ENCODE measurements at places on chromosomes 5 and 9.
A peak's percentile ranks its signal among the peaks of the same experiment; 100 is the strongest.

DNA sequence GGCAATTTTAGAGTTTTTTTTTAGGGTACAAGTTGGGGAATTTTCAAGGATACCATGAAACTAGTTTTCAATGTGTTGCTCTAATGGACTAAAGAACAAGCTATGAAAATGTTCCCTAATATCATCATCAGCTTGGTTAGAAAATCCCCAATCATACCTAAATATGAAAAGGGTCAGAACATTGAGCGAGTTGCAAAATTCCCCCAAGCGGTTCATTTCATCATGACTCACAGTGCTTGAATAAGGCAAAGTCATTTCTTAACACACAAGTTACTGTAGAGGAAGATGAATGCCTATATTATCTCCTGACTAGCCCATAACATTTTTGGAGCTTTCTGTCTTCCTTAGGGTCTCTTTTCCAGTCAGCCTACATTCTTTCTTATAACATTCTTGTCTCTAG lies 62.7 kb downstream of the ST8SIA4 start:
- no peak for DNase-seq

DNA sequence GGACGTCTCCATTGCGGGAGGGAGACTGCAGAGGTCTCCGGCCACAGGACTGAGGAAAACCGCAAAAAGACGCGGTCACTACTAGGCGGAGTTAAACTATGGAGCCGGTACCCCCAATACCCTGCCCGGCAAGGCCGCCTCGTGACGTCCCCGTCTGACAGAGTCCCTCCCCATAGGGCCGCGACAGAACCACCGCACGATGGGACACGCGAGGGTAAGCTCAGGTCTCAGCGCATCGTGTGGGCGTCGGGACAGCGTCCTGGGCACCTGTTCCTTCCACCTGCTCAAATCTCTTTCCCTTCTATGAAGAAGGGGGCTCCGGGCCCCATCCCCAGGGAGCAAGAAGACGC lies 35.2 kb upstream of the GLDC start:
- no peak for DNase-seq

GRCh38 chr9:130172858-130173665 lies 858 bp downstream of the NCS1 start:
- DNase-seq = peak; percentile 56

- DNase-seq = no peak
Measured at GRCh38 chr5:93019896-93020295, 561.1 kb downstream of the NR2F1-AS1 start.

GRCh38 chr9:110255463-110256379 lies 586 bp downstream of the TXN start:
- DNase-seq = peak; percentile 63

DNA sequence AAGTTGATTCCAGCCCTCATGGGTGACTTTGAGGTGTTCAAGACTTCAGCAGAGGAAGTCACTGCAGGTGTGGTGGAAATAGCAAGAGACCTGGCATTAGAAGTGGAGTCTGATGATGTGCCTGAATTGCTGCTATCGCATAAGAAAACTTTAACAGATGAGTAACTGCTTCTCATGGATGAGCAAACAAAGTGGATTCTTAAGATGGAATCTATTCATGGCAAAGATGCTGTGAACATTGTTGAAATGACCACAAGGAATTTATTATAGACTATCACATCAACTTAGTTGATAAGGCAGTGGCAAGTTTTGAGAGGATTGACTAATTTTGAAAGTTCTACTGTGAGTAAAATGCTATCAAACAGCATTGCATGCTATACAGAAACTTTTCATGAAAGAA lies 17.1 kb upstream of the POU4F3 start:
- no peak for DNase-seq

DNA sequence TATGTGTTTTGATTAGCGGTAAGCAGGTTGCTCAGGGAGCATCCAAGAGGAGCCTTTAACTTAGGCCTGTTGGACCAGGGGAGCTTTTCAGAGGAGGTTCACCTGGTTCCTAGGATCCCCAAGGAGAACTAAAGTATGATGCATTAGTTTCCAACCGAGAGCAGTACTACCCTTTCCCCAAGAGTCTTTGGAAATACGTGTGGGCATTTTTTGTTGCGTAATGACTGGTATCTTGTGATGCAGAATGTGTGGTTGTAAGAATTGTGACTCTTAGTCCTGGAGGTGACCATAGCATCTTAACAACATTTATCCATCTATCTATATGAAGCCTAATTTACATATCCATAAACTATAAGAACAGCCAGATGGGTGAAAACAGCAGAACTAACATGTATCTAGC lies 11.0 kb downstream of the CFAP95 start:
- DNase-seq = no peak

GRCh38 chr9:136372561-136373299 lies 739 bp downstream of the CARD9 start:
- peak; percentile 75 for DNase-seq

DNA sequence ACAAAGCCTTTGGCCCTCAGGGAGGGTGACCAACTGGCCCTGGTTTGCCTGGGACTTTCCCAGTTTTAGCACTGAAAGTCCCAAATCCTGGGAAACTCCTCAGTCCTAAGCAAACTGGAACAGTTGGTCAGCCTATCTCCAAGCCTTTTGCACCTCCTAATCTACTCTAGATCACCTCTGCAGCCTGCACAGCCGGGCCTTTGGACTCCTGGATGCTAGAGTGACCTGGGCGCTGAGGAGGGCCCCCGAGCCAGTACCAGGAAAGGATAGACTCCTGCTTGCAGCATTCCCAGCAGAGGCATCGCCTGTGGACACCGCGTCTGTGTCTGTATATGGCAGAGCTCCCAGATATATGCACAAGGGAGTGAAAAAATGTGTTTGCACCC lies 15.1 kb downstream of the IRF1 start:
- DNase-seq = no peak

GRCh38 chr5:3140117-3140516 lies 388.6 kb upstream of the IRX2 start:
- DNase-seq = no peak

DNA sequence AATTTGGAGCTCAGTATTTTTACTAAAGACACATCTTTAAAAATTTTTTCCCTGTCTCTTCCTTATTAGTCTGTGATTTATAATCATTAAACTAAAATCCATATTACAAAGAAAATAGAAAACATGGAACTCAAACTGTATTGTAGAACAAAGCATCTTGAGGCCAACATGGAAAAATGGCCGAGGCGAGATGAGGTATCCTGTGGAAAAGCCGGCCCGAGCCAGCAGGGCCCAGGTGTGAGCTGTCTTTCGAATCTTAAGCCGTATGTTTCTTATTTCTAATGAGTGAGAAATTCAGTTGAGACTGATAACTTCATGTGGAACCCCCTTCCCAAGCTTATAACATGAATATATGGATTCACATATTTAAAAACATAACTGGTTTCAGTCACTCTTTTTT lies 170.4 kb upstream of the OTULINL start:
- DNase-seq = no peak

DNA sequence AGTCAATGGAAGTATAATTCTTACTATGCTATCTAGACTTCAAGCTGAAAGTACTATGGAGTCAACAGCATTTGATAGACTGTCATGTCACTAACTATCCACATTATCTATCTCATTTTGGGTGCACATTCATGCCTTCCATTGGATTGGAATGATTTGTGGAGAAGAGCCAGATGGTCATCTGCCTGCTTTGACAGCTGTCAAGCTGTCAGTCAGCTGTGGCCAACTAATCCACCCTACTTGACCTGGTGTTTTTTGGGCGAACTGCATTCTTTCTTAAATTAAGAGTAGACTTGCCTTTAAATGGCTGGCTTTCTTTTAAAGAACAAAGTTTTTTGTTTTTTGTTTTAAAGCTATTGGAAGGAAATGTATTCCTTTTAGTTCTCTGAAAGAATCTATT lies 151.5 kb downstream of the DCP2 start:
- no peak for DNase-seq

DNA sequence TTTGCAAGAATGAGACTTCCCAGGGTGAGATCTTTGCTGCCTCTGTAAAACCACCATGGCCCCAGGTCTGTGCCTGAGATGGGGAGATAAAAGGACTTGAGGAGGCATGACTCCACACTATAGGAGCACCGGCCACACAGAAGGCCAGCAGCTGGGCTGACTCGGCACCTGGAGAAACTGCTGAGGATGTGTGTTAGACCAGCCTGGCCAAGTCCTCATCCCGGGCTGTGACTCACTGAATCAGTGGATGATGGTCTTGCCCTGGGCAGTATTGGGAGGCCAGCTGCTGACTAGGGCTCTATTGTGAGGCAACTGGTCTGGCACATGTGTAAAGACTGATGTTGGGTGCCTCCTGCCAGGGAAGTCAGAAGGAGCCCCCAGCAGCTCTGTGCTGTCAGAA lies 286.2 kb downstream of the ACTL7B start:
- no peak for DNase-seq

GRCh38 chr5:58135571-58136335 lies 324.1 kb downstream of the PLK2 start:
- no peak for DNase-seq

DNA sequence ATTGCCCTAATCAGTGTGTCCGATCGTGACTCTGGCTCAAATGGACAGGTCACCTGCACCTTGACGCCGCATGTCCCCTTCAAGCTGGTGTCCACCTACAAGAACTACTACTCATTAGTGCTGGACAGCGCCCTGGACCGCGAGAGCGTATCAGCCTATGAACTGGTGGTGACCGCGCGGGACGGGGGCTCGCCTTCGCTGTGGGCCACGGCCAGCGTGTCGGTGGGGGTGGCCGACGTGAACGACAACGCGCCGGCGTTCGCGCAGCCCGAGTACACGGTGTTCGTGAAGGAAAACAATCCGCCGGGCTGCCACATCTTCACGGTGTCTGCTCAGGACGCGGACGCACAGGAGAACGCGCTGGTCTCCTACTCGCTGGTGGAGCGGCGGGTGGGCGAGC lies 1.4 kb downstream of the PCDHA13 start:
- no peak for DNase-seq

DNA sequence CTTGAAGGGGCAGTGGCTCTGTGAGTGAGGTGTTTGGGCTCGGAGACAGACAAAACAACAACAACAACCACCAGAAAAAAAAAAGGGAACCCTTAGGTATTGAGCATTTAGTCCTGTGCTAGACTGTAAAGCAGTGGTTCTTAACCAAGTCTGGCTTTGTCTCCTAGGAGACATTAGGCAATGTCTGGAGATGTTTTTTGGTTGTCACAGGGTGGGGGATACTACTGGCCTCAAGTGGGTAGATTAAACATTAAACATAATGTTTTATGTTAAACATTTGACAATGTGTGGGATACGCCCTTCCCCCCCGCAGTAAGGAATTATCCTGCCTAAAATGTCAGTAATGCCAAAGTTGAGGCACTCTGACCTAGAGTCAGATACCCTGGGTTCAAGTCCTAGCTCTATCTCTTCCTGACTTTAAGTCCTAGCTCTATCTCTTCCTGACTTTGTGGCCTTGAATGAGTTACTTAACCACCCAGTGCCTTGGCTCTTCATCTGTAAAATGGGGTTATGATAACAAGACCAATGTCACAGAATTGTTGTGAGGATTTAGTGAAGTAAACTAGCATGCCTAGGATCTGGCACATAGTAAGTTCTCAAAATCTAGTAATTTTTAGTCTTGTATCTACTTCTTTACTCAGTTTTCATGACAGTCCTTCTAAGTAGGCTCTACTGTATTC lies 1.8 kb downstream of the TRIM32 start:
- DNase-seq = no peak

DNA sequence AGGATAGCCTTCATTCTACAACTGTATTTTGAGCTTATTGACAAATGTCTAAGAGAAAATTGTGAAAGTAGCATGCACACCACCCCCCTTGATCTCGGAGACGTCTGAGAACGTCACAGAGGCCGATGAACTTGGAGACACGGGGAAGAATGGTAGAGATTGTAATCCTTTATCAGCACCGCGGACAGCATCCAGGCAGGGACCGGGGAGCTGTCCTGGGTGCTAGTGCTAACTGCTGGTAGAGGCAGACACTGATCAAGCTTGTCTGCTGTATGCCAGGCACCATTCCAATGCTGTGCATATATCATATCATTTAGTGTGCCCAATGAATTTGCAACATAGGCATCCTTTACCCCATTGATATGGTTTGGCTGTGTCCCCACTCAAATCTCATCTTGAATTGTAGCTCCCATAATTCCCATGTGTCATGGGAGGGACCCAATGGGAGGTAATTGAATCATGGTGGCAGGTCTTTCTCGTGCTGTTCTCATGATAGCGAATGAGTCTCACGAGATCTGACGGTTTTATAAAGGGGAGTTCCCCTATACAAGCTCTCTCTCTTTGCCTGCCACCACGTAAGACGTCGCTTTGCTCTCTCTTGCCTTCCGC lies 98.8 kb downstream of the LHX2 start:
- peak; percentile 82 for DNase-seq

DNA sequence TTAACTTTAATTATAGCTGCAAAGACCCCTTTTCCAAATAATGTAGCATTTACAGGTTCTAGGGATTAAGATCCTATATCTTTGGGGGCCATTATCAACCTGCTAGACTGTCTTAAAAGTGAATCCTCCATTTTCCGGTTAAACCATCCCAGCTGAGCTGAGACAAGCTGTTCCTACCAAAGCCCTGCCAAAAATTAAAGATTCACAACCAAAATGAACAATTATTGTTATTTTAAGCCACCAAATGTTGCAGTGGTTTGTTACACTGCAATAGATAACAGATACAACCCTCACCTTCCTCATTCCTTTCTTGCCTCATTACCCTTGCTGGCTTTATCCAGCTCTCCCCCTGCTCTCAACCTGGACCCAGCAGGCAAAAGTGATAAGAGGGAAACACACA lies 343.4 kb downstream of the CDK5RAP2 start:
- DNase-seq = no peak

DNA sequence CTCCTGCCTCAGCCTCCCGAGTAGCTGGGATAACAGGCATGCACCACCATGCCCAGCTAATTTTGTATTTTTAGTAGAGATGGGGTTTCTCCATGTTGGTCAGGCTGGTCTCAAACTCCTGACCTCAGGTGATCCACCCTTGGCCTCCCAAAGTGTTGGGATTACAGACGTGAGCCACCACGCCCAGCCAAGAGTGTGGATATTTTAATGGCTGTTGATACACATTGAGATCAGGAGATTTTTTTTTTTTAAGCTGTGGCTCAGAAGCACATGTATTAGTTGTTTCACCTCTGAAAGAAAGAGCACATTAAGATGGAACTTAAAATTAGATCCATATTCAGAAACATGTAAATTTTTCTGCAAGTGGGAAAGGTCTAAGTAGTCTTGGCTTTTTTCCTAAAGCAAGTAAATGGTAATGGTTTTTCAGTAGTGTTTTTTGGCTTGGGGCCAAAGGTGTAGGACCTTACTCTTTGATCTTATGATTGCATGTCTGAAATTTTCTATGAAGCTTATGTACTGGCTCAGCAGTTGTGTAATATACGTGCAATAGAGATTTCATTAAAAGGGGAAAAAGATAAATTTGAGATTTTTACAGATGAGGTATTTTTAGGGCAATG lies 9.9 kb downstream of the RBM27 start:
- no peak for DNase-seq

DNA sequence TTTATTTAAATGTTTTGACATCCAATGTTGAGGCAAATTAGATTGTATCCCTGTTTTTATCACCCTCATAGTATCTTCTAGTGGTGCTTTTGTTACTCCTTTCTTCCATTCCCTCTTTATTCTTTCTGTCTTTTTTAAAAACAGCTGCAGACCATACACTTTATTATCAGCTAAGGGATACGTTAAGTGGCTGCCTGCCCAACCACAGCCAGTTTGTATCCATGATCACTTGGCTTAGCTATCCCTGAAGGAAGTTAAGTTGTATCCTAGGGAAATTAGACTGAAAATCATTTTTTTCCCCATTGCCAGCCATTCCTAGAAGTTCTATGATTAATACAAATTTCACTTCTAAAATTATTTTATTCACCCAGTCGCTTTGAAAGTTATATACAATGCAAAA lies 1032.7 kb downstream of the NR2F1-AS1 start:
- DNase-seq = no peak

- peak; percentile 37 for DNase-seq
Measured at GRCh38 chr5:77210091-77210963, at the start of gene PDE8B. PDE8B (plus strand) TSS chr5:77210680; CDS start chr5:77210926, 246 bp downstream.
